Right atrium auricular region (tissue), 2 donors: ENCODE measurements at places on chromosomes 5 and 9.

- DNase-seq: no peak
Measured at GRCh38 chr5:152376886-152377285, 28.2 kb downstream of the NMUR2 start.

GRCh38 chr5:106545325-106545724 is 1125.4 kb downstream of the EFNA5 start:
- DNase-seq: no peak

DNA sequence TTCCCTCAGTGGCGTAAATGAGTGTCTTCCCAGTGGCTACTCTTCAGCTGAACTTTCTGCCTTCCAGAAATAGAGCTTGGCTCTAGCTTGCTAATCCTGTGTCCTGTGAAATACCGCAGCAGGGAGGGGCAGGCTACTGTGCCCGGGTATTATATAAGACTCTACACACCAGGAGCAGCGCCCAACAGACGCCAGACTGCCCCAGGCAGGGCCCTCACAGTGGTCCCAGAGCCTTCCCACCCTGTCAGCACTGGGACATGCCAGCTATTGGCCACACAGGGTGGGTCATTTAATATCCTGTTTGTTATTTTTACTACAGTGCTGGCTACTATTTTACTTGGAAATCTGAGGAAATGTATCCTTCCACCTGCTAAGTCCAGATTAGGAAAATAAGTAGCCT is 121.0 kb downstream of the FEM1C start:
- peak; percentile 82 for DNase-seq

- no peak for DNase-seq
Measured at GRCh38 chr9:79671558-79671957, 99.8 kb downstream of the TLE4 start.

DNA sequence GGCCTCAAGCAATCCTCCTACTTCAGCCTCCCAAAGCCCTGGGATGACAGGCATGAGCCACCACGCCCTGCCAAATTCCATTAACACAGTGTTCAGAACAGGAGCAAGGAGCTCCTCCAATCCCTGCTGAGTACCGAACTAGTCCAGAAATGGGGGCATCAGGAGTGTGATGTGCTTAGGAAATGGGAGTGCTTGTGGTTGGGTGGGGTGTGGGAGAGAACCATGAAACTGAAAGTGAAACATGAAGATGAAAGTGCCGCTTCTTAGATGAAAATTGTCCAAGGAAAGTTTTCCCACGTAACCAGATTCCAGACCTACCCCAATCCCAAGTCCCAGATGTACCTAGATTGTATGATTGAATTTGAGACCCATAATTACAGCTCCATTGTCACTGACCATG is 16.7 kb upstream of the ZNF131 start:
- no peak for DNase-seq
